ENCODE measurements at places on chromosomes 1 and 21. TPM values are rescaled to one million over a fixed set of nuclear protein-coding genes. Genes with fewer than 3 reads are reported as not detected.

DNA sequence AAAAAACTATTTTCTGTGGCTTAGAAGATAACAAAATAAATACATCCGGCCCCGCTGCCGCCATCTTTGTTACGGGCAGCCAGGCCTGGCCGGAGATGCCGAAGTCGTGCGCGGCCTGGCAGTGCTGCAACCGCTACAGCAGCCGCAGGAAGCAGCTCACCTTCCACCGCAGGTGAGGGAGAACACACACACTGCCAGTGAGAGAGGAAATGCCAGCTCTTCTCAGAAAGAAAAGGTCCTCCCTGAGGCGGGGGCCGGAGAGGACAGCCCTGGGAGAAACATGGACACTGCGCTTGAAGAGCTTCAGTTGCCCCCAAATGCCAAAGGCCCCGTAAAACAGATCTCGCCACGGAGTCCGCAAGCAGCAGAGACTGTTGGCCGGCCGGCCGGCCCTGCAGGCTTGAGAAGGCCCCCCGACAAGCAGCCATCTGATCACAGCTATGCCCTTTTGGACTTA lies 323.2 kb downstream of the AMY1C start:
- no peak for DNase-seq

DNA sequence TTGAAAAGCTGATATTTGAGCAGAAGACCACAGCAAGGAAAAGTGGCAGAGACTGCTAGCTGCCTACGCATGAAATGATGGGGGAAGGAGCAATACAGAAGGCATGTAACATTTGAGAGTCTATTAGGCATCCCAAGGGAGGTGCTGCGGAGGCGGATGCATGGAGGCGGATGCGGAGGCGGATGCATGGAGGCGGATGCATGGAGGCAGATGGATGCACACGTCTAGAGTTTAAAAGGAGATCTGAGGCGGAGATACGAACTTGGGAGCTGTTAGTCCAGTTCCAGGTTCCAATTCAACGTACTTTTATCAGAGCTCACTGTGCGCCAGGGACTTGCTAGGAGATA lies 744 bp upstream of the DDX20 start:
- DNase-seq: peak; percentile 42

Gene VWA5B1
- total RNA-seq: not detected

DNA sequence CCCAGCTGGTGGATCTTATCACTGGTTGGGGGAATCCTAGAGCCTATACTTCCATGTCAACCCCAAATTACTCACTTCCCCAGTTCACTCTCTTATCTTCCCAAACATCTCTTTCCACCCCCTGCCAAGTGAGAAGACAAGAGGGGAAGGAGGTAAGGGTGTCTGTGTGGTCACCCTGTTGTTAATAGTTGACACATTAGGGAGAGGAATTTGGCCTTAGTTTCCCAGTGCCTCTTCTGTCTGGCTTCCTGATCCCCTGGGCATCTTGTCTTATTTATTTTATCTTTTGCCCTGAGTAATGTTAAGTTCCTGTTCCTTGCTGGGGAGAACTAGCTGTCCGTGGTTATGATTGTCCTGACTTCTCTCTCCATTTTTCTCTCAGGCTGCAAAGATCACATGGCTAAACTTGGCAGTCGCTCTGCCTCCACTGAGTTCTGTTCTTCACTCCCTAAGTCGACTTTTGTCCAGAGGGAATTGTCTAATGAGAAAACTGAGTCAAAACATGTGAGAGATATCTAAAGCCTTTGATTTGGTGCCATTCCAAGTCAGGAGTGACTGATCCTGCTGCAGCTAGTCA lies 157.1 kb upstream of the SYT6 start:
- no peak for DNase-seq

Data from HT1080 (cell line).